ENCODE measurements at places on chromosomes 12 and 14.

DNA sequence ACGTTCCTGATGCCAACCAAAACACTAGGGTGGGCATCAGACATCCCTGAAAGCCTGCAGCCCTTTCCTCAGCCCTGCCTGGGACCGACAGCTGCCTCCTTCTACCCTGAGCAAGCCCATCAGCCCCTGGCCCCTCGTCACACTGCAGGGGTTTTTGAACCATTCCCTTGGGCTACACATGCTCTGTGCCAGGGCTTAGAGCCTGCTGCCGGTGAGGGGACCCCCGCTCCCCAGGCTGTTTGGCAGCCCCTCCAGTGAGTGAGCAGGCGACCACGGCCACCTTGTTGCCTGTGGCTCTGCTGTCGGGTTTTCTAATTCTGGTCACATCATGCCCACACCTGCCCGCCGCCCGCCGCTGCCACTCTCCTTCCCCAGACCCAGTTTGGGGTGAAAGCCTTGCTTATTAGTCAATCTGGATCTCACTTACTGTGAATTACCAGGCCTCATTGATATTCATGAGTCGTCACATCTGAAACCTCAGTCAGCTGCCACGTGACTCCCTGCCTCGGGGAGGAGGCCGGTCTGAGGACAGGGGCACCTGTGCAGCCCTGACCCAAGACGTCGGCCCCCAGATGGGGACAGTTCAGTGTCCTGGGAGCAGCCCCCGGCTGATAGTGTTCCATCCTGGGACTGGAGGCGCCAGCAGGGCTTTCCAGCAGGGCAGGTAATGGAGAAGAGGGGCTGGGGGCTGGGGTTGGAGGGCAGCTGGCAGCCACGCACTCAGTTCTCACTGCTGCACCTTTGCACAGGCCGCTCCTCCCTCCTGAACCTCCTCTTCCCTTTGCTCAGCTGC is 163.0 kb downstream of the RBM19 start:
- no peak for DNase-seq

- DNase-seq, result no peak
These were observed 112.6 kb downstream of the KCNK10 start for GRCh38 chr14:88210426-88210825.

GRCh38 chr14:99062772-99063418 is 209.1 kb downstream of the BCL11B start:
- DNase-seq, result no peak

DNA sequence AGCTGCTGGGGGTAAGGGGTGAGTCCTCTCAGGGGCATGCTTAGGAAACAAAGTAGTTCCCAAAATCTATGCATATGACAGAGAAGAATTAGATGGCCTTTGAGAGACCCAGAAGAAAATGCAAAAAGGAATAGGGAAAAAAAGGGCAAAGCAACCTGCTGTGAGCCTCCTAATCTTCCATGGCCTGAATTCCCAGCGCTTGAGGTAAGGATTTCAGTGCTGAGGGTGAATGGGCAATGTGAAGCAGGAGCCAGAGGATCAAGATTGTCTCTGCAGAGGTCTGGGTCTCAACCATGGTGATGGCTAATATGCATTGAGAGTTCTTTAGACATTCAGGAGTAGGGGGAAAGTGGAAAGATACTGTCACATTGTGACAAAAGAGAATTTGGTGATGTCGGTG is 31.5 kb downstream of the GPR65 start:
- no peak for DNase-seq

DNA sequence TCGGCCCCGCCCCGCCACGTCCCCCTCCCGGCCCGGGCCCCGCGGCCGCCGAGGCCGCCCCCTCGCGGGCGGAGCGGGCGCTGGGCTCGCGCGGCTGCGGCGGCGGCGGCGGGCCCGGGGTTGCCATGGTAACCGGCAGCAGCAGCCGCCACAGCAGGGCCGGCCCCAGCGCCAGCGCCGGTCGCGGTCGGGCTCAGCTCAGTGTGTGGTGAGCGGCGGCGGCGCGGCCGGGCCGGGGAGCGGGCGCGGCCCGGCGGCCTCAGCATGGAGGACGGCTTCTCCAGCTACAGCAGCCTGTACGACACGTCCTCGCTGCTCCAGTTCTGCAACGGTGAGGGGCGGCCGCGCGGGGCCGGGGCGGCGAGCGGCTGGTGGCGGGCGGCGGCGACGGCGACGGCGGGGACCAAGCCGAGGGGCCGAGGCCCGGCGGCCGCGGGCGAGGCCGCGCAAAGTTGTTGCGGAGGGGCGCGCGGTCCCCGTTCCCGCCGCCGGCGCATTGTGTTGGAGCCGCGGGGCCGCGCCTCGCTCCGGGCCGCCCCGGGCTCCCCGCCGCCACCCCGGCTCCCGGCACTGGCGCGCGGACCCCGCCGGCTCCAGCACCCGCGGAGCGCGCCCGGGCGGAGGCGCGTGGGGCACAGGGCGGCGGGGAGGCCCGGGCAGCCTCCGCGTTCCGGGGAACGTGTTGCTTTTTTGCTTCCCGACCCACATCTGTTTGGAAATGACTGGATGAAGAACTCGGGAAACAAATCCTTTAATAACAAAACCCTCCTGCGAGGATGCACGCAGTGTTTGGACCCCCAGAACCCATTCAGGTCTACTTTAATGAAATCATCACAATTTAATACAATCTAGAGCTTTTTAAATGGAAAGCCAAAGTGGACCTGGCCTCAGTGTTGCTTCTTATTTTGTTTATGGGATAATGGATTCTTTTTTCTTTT is at the start of gene EML1:
Gene EML1 (plus strand): TSS at position 201 of the 938 bp plus-strand sequence. CDS start 64 bp downstream, at position 265.
- peak; percentile 21 for DNase-seq

DNA sequence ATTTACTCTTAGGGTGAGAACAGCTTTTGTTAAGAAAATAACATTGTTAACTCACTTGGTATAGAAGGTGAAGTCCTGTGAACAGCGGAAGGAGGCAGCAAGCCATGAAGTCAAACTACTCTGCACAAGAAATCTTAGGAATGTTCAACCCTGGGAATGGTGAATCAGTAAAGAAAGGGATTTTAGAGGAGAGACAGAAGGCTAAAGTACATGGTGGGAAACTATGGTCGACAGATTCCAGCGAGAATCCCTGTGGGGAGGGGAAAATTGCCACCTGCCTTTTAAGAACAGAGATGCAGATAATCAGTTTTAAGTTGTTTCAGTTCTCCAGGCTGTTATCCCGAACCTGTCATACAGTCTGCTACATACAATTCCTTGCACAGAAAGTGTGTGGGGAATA is 63.2 kb upstream of the PTPRR start:
- no peak for DNase-seq

GRCh38 chr14:71638523-71639196 is 293.6 kb upstream of the RGS6 start:
- DNase-seq, result peak; percentile 32

DNA sequence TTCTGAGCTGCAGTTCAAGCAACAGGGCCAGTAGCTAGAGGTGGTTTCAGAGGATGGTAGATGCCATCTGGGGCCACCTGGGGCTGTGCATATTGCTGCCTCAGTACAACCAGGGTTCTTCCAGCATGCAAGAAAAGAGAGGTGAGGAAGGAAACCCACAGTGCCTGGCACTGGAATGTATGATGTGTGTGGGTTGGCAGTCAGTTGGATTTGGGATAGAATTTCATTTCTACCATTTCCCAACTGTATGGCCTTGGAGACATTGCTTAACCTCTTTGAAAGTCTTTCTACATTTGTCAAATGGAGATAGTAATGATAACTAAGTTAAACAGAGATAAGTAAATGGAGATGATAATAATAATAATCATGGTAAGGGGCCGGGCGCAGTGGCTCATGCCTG is 10.2 kb upstream of the LRRC10 start:
- no peak for DNase-seq

DNA sequence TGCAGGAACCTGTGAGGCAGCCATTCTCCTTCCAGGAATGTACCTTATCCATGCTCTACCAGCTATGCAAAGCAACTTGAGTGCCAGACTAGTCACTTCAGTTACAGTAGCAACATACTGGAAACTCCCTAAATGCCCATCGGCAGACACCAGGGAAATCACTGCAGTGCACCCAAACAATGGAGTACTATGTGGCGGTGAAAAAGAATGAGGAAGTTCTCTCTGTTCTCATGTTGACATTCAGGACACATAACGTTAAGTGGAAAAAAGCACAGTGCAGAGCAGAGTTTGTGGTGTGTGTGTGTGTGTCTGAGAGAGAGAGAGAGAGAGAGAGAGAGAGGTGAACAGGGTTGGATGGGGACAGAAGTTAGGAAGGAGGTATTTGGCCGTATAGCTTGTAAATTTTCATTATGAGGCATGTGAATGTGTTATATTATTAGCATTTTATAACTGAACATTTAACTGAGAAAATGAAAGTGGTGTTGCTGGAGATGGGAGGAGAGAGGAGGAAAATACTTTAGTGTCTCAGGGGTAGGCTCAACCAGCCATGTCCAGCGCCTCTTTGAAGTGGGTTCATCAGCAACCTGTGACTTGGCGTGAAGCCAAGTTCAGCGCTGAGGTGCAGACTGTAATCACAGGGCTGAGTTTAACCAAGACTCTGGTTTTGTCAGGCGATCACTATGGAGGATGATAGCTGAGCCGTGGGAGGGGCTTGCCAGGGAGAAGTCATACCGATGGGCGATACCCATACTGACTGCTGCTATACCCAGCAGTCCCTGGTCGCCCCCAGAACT is 17.3 kb downstream of the TNFAIP2 start:
- DNase-seq, result no peak

- no peak for DNase-seq
These were observed 16.0 kb upstream of the AQP2 start for GRCh38 chr12:49934505-49934904.

- no peak for DNase-seq
These were observed 24.8 kb upstream of the AKAP6 start for GRCh38 chr14:32304296-32304695.

GRCh38 chr12:79012636-79013035 is 148.1 kb downstream of the SYT1 start:
- no peak for DNase-seq

DNA sequence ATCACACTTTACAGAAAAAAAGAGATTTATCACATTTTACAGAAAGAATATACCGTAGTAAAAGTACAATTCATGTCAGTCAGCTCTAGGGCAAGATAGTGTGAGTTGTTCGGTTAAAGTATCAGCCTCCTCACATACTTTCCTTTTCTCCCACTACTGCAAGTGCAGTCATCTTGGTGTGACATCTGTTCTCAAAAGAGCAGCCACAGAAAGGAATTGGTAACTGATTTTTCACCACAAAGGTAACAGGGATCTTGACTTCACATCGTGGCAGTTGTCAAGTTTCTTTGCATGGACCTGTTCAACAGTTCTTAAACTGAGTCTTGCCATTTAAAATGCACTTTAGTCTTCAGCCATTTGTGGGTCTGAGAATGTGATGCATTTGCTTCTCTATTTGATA is 5.0 kb upstream of the E2F7 start:
- DNase-seq, result no peak

GRCh38 chr12:92070054-92070863 is 75.4 kb downstream of the BTG1 start:
- no peak for DNase-seq

- DNase-seq, result no peak
These were observed 252.2 kb upstream of the ATP2B1 start for GRCh38 chr12:89960607-89961394.

DNA sequence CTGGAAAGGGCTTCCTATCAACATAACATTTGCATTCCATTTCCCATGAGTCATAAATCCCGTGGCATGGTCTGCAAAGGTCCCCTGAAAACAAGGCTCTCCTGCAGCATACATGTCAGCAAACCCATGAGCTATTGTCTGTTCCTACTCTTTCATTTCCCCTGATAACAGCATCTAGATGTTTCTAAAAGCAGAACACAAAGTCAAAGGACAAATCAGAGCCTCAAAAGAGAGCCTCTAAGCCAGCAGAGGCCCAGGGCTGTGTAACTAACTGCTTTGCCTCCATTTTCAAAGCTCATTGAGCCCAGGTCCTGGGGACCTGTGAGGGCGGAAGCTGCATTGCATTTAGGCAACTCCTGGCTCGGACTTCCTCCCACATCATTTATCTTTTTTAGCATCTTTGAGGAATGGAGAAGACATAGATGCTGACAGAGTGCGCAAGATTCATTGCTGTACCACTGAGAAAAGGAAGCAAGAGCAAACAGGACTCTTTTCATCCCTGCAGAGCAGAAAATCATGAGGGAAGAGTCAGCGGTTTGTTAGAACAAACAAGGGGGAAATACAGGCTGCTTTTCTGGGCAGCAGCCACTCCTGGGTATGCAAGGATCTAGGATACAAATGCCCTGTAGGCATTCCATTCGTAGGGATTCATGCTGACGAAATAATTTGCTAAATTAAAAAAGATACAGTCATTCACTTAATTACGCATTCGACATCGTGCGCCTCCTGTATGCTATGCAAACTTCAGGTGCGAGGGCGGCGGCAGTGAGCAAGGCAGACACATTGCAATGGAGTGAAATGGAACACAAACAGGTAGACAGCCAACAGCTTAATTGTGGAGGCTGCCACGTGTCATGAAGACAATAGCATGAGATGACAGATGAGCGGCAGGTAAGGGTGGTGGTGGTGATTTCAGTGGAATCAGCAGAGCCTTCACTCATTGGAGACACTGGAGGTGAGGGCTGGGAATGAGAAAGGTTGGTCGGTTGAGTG is 131.0 kb downstream of the TMEM132D start:
- DNase-seq, result no peak

DNA sequence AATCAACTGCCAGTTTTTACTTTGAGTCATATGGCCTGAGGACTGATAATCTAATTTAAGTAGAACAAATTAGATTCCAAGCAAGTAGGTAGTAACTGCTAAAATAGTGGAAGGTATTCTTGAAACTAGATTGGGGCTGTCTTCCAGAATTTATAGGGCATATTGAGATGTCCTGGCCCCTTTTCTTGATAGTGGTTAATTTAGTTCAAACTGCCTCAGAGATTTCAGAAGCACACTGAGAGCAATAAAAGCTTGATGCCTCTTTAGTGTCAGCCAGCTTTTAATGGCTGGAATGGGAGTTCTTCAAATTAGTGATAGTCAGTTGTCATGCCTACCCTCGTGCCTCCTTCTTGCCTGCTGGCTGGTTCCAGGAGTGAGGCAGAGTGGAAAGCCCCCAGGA is 120.5 kb downstream of the AKAP6 start:
- DNase-seq, result no peak

DNA sequence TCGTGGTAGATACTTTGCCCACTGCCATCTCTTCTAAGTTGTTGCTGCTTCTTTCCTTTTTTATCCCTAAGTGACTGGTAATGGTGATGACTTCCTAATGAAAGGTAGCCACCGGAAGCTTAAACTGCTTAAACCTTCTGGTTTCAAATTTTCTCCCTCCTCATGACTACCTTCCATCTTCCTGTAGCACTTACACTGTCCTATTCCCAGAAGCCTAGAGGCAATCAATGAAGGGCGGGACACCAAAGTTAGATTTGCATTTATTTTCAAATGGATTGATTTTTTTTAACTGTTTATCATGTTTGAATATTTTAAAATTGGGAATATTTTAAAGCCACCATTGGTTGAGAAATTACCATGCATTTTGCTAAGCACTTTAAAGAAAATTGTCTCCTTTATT is 64.7 kb downstream of the MSRB3 start:
- no peak for DNase-seq

DNA sequence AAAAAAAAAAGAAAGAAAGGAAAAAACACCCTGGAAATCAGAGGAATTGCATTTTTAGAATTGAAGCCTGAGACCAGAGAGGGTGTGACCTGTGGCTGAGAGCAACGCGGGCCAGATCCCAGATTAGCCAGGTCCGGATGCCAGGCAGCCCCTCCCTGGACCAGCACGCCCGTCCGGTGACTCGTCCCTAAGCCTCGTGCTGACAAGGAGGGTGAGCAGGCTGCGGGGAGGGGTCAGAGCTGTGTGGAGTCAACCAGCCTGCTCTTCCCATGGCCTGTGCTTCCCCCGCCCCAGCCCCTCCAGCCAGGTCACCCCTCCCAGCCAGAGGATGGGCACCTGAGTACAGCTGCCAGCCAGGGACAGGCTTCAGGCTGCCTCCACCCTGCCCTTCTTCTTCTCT is 4.2 kb upstream of the KLC1 start:
- no peak for DNase-seq

- DNase-seq, result no peak
These were observed 27.0 kb downstream of the ZCCHC8 start for GRCh38 chr12:122473543-122474323.

Measured in AG04450 (cell line).